ENCODE measurements at places on chromosomes 7 and 10. TPM values are rescaled to one million over a fixed set of nuclear protein-coding genes. Genes with fewer than 3 reads are reported as not detected.

- H3K27ac ChIP-seq = peak overlapping the region; percentile 53
- peaks cover 8% of the 10 kb centered on the region for H3K4me1 ChIP-seq
- no peaks in the 10 kb centered on the region for H3K27me3 ChIP-seq
- H3K4me3 ChIP-seq = no peak overlapping the region
- no peaks in the 10 kb centered on the region for H3K36me3 ChIP-seq
These were observed 78.1 kb downstream of the USP6NL start for GRCh38 chr10:11533328-11533781.

DNA sequence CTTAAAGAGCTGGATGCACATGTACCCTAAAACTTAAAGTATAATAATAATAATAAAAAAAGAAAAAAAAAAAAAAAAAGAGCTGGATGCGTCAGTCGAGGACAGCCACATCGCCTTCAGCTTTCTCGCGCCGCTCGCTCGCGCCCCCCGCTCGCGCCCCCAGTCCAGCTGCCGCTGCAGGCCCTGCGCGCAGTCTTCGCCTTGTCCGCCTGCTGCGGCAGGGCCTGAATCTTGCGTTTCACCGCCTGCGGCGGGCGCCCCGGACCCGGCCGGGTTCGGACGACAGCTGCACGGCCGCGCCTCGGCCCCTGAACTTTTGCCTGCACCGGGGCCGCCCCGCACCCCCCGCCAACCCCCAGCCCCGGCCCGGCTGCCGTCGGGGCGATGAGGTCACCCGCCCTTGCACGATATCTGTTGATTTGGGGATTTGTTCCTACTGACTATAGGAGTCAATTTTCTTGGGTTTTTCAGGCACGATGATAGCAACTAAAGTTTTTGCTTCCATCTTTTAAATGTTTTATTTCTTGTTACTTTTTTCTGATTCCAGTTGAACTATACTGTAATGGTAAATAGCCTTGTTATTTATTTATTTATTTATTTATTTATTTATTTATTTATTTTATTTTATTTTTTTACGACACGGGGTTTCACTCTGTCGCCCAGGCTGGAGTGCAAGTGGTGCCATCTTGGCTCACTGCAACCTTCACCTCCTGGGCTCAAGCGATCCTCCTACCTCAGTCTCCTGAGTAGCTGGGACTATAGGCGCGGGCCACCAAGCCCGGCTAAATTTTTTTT lies 33.5 kb upstream of the CPN1 start:
- no peaks in the 10 kb centered on the region for H3K36me3 ChIP-seq
- peaks cover 39% of the 10 kb centered on the region for H3K27me3 ChIP-seq
- no peak overlapping the region for H3K4me3 ChIP-seq
- H3K4me1 ChIP-seq = no peaks in the 10 kb centered on the region
- no peak overlapping the region for H3K27ac ChIP-seq

DNA sequence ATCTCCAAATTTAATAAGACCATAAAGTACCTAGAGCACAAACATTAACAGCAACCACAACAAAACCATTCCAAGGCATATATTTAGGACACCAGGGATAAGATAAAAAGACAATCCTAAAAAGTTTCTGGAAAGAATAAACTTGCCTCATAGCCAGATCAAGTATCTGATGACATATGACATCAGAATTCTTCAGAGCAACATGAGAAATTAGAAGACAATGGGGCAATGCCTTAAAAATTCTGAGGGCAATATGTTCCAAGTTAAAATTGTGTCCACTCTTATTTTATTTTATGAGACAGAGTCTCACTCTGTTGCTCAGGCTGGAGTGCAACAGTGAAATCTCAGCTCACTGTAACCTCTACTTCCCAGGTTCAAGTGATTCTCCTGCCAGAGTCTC lies 2.8 kb downstream of the EFCAB10 start:
- no peaks in the 10 kb centered on the region for H3K4me1 ChIP-seq
- no peak overlapping the region for H3K27ac ChIP-seq
- peaks cover 4% of the 10 kb centered on the region for H3K27me3 ChIP-seq

DNA sequence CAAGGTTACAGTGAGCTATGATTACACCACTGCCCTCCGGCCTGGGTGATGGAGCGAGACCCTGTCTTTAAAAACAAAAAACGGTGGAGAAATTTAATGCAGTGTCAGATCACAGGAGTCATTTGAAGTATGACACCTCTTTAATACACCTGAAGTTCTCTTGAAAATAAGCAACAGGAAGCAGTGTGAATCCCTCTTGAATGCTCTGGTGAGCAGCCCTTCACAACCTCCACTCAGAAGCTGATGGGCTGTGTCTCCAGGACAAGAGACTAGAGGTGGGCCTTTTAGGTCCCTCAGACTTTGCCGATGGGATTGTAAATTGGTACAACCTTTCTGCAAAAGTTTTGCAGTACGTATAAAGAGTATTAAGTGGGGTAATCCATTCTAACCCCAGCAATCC lies 50.1 kb downstream of the CYP26A1 start:
- no peak overlapping the region for H3K27ac ChIP-seq
- no peaks in the 10 kb centered on the region for H3K4me1 ChIP-seq
- no peaks in the 10 kb centered on the region for H3K27me3 ChIP-seq
- H3K36me3 ChIP-seq = no peaks in the 10 kb centered on the region

GRCh38 chr7:44142028-44142427 lies 896 bp upstream of the MYL7 start:
- no peak overlapping the region for H3K27ac ChIP-seq
- H3K4me3 ChIP-seq = no peak overlapping the region
- no peaks in the 10 kb centered on the region for H3K36me3 ChIP-seq
- peaks cover 4% of the 10 kb centered on the region for H3K4me1 ChIP-seq
- peaks cover 3% of the 10 kb centered on the region for H3K27me3 ChIP-seq

DNA sequence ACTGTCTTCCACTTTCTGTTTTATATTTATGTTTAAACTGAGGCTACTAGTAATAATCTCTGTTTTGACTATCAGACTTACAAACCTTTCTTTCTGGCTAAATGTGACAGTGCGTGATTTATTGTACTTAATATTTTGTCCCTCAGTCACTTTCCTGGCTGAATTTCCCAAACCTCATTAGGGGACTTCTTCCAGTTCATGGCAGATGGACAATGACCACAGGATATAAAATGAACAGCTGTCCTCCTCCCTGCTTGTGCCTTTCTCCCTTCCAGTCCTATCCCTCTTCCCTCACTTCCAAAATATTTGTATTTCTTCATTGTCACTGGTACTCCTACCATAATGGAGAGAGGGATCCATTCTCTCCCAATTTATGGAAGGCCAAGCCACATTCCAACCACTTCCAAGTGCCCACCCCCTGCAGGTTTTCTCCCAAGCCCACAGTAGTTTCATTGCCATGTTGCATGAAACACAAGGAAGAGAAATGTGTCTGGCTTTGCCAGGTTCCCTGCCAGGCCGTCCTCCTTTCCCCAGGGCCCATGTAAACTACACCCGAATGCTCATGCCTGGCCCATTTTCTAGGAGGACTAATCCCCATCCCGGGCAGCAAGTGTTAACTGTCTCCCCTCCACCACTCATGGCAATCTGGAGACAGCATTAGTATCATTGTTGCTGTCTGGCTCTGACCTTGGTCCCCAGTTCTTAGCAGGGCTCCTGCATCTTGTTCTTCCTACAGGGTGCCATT lies 269.5 kb upstream of the SLC26A5 start:
- no peaks in the 10 kb centered on the region for H3K36me3 ChIP-seq
- no peak overlapping the region for H3K4me3 ChIP-seq
- no peak overlapping the region for H3K27ac ChIP-seq
- no peak for DNase-seq
- H3K4me1 ChIP-seq = no peaks in the 10 kb centered on the region

DNA sequence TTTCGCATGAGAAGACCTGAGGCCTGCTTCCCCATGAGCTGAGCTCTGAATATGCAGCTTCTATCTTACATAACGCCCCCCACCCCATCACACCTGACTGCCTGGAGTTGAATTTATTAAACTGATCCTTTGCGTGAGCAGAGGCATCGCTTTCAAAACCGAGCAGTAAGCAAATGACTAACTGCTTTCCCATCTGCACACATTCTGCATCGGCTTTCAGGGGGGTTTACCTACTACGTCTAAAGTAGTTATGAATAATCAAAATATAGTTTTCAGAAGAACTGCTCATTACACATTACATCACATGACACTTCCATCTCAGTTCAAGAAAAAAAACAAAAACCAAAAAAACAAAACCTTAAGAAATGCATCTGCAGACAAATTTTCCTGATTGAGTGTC lies 54.7 kb upstream of the EGR2 start:
- no peaks in the 10 kb centered on the region for H3K4me1 ChIP-seq
- DNase-seq = no peak
- H3K36me3 ChIP-seq = no peaks in the 10 kb centered on the region
- H3K27ac ChIP-seq = no peak overlapping the region

DNA sequence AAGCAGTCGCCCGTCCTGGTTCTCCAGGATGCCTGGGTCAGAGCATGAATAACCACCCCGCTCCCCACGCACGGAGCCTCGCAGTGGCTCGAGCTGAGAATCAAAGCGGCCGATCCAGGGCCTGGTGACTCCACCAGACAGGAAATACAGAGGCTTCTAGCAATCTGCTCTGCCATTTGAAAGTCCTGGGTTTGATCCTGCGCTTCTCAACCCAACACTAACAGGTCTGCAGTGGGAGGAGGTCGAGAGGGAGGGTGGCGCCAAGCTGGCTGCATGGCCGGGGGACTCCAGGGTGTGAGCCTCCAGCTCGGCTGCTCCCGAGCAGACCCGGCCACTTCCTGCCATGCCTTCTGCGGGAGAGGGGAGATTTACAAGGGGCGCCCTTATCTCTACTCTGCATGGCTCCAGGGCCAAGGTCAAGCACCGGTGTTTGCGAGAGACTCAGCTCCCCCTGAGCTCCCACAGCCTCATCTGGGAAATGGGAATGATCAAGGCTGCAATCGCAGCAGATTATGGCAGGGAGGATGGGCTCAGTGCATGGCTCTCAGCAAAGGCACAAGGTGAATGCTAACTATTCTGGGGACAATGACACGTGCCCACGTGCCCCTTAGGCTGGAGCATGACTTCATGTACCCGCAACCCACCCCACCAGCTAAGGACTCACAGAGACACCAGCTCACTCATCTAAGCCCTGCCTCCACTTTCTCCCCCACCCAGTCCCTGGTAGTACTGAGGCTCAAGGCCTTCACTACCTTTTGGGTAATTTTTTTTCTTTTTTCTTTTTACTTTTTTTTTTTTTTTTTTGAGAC lies 73.9 kb upstream of the TNRC18 start:
- no peak overlapping the region for H3K27ac ChIP-seq
- peaks cover 22% of the 10 kb centered on the region for H3K4me1 ChIP-seq
- no peaks in the 10 kb centered on the region for H3K27me3 ChIP-seq

GRCh38 chr10:85995791-85996190 lies 370.8 kb downstream of the GRID1 start:
- H3K4me3 ChIP-seq = no peak overlapping the region
- H3K27ac ChIP-seq = no peak overlapping the region
- H3K27me3 ChIP-seq = peaks cover 8% of the 10 kb centered on the region
- no peaks in the 10 kb centered on the region for H3K36me3 ChIP-seq
- no peaks in the 10 kb centered on the region for H3K4me1 ChIP-seq

- no peak overlapping the region for H3K4me3 ChIP-seq
- no peaks in the 10 kb centered on the region for H3K36me3 ChIP-seq
- no peak for DNase-seq
- no peak overlapping the region for H3K27ac ChIP-seq
- H3K4me1 ChIP-seq = no peaks in the 10 kb centered on the region
- peaks cover 48% of the 10 kb centered on the region for H3K27me3 ChIP-seq
These were observed 200.5 kb downstream of the SKAP2 start for GRCh38 chr7:26663874-26664273.

DNA sequence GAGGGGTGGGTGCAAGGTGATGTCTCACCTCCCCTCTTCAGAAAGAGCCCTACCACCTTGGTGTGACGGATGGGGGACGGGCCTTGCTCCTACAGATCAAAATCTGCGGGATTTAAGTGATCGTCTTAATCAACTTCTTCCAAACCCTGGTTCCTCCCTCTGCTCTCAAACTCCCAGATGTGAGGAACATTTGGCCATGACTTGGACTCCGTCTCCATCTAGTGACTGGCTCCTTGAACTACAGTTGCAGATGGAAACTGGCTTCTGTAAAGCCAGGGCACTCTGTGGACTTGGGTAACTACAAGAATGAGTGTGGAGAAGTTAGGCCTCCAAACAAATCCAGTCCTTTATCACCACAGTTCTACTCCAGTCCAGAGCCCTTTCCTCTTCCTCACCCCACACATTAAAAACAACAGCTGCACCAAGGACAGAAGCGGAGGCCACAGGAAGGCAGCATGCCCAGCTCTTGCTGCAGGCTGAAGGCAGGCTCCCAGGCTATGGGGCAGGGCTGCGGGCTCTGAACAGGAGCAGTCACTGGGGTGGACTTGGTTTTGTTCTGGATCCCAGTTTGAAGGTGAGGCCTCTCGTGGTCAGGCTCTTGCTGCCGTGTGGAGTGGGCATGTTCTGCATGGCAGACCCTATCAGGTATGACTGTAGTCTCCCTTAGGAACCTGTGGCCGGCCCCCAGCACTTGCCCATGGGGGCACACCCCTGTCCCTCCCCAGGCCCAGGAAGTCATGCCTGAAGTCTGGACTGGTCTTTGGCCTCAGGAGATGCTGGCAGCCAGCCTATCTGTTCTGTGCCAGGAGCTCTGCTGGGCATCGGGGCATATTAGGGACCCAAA lies 79.4 kb downstream of the VWC2 start:
- peak; percentile 31 for DNase-seq
- no peaks in the 10 kb centered on the region for H3K27me3 ChIP-seq
- no peak overlapping the region for H3K4me3 ChIP-seq

GRCh38 chr7:70006261-70006920 lies 408.1 kb downstream of the AUTS2 start:
- H3K36me3 ChIP-seq = no peaks in the 10 kb centered on the region
- peaks cover 12% of the 10 kb centered on the region for H3K4me1 ChIP-seq
- H3K27me3 ChIP-seq = no peaks in the 10 kb centered on the region

GRCh38 chr7:35676211-35676610 lies 18.7 kb downstream of the HERPUD2 start:
- no peaks in the 10 kb centered on the region for H3K36me3 ChIP-seq
- H3K27me3 ChIP-seq = no peaks in the 10 kb centered on the region
- peaks cover 33% of the 10 kb centered on the region for H3K4me1 ChIP-seq
- H3K4me3 ChIP-seq = no peak overlapping the region

DNA sequence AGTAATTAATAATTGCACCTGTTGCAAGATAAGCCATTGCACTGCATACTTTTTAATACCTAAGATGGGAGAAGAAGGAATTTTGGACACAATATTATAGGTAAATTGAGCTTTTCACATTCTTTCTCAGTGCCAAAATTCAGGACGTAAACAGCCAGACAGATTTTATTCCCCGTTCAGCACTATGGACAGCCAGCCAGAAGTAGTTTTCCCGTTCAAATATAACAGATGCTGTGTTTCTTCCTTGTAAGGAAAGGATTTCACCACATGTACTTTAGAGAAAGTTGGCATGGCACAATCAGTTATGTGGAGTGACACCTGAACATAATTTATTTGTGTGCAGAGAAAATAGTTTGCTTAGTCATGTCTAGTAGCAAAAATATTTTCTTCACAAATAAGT lies 34.8 kb downstream of the SEMA3E start:
- no peak overlapping the region for H3K27ac ChIP-seq
- H3K4me1 ChIP-seq = no peaks in the 10 kb centered on the region
- H3K27me3 ChIP-seq = no peaks in the 10 kb centered on the region
- H3K4me3 ChIP-seq = no peak overlapping the region

Gene ITIH5
- 8.3 TPM for total RNA-seq

Gene CYP2C19
- total RNA-seq = not detected

Gene METTL2B
- total RNA-seq = 23.0 TPM

Gene NUTM2E
- not detected for total RNA-seq

Gene RASSF4
- 73.3 TPM for total RNA-seq

Gene SLC16A9
- total RNA-seq = 2.0 TPM
